Stomach (tissue), 19 donors: ENCODE measurements at places on chromosomes 16 and 17. TPM values are rescaled to one million over a fixed set of nuclear protein-coding genes. Genes with fewer than 3 reads are reported as not detected.

Gene VKORC1
- 90.8 TPM for polyA plus RNA-seq

DNA sequence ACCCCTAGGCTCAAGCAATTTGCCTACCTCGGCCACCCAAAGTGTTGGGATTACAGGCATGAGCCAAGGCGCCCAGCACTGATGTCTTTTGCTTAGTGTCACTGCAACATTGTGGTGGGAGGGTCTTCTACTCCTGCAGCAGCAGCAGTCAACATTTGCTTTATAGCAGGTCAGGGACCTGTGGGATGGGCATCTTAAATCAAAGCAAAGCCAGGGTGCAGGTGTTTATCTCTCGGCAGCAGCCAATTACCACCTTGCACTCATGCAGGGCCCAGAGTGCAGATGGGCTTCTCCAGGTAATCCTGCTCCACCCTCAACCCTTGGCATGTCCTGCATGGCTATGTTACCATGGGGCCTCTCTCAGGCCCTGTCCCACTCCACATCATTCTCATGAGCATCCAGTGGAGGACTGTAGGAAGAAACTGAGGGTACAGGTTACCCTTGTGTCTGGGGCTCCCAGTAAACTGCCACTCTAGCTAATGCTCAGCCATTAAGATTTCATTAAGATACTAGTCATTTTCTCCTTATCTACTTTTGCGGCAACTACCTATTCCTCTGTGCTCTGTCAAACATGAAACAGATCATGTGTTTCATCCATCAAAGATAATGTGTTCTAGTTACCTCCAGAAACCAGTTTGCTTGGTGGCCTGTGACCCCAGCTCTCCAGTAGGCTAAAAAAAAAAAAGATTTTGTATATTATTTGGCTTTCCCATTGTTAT lies 16.8 kb downstream of the ADGRG5 start:
- DNase-seq = no peak

Gene CCL14
- 2.9 TPM for polyA plus RNA-seq

DNA sequence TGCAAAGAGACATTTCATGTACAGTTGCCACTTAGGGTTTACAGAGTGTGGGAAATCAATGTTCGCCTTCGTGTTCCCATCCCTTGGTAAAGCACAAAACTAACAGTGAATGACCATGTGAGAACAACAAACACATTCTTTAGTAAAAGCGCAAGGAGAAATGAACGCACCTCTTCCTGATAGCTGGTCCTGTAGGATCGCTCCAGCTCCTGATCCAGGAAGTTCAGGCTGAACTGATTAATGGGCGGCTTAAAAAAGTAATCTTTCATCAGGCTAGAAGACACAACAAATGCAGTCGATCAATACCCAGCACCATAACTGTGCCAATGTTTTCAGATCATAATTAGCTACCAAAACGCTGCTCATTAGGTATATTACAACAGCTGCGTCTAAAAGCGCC lies 108.3 kb upstream of the CREBBP start:
- no peak for DNase-seq

GRCh38 chr17:45639297-45639849 lies 144.7 kb upstream of the CRHR1 start:
- no peak for DNase-seq

DNA sequence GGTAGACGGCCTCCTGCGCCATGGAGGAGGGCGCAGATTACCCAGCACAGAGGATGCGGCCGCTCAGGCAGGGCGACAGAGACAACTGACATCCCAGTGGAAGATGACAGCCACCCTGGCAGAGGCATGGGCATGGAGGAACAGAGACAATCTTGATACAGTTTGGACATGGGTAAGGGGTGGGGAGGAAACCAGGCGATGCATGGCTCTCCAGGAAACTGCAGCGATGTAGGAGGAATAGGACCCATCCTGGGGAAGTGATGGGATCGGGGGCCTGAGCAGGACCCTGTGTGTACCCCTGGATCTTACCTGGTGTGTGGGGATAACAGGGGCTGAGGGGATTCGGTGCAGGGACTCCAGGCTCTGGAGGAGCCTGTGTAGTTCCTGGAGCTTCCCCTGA lies 4.6 kb downstream of the OSBPL7 start:
- no peak for DNase-seq

Gene CD300LF
- polyA plus RNA-seq = not detected

- no peak for DNase-seq
Measured at GRCh38 chr16:49586466-49587450, 213.2 kb downstream of the C16orf78 start.

DNA sequence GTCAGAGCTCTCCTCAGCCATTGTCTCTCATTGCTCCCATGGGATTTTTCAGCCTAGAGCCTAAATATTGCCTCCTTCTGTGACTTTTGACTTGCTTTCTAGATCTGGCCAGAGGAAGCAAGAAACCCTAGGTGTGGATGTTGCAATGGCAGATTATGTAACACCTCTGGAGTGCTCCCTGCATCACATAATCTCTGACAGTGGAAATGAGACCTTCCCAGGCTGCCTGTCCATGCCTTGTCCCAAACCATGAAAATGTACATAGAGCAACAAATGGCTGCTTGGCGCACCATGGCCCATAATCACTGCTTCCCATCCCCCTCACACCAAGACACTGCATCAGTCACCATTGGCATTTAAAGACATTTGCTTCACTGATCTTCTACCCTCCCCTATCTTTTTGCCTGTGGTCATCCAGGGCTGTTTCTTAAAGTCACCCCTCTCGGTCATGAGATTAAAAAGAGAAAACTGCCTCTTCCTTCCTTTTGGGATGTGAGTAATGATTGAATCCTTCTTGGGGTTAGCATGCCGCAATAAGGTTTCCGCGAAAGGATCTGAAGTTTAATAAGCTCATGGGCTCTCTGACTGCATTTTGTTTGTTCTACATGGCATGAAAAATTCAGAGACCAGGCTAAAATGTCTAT lies 34.2 kb upstream of the CCL2 start:
- DNase-seq = no peak

DNA sequence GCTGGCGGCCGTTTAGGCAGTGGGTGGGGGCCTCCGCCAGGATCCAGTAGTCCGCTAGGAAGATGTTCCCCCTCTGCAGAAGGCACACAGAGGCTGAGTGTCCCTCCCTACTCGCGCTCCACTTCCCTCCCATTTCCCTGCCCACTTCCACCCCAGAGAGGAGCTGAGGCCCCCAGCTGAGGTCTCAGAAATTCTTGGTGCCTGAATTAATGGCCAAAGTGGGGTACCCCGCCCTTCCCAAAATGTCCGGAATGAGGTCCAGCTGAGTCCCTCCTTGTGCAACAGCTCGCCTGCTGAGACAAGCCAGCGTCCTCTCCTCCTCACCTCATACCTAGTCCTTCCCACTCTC lies 7.9 kb downstream of the ALOXE3 start:
- DNase-seq = no peak

GRCh38 chr17:81991684-81992305 lies 14.4 kb downstream of the ASPSCR1 start:
- DNase-seq = peak; percentile 92

GRCh38 chr17:37788526-37788925 lies 43.7 kb upstream of the HNF1B start:
- no peak for DNase-seq

Gene ATP2A3
- 16.1 TPM for polyA plus RNA-seq

DNA sequence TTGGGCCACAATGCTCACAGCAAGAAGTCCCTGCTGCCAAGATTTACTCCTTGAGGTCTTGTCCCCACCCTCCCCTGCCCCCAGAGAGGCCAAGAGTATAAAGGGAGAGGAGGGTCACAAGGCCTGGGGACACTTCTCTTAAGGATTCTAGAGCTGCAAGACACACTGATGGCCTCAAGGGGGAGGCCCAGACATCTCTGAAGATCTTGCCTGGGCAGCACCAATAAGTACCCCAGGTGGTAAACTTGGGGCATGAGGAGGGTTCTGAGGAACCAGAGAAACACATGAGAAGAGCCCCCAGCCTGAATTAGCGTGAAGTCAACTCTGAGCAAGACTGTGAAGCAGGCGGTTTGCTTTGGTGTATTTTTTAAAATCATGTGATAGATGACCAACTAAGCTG lies 26.8 kb upstream of the MTMR4 start:
- no peak for DNase-seq

DNA sequence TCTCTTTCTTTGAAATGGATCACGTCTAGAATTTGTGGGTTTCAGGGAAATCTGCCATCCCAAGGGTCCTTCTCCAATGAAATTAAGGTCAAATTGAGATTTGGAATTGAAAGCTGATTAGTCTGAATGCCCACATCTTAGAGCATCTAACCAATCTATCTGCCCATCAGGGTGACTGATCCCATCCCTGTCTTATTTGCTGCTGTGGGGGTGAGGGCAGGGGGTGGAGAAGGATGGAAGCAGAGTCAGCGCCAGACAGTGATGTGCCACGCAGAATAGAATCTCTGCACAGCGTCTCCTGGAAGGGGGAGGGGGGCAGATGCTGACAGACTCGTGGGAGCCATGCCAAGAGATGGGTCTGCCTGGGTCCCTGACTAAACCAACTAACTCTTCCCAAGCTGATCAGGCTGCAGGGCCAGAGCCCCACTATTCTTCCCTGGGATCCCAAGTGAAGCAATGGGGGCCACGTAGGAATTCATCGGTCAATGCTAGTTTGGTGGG lies 32.1 kb downstream of the CDK5RAP3 start:
- no peak for DNase-seq

DNA sequence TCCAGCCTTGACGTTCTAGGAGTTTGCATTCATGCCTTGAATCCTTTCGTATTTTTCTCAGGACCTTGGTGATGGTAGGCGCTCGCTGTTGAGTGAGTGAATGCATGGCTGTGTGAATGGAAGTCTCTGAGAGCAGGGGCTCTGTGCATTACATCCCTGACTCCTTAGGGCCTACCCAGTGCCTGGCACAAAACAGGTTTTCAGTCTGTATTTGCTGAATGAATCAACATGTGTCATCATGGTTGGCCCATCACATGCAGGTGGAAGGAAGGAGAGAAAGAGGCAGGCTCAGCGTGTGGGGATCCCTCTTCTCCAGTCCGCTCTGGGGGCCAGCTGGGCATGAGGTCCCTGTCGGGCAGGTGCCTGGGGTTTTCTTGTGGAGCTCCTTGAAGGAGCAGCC lies 8.7 kb downstream of the RAP1GAP2 start:
- no peak for DNase-seq

DNA sequence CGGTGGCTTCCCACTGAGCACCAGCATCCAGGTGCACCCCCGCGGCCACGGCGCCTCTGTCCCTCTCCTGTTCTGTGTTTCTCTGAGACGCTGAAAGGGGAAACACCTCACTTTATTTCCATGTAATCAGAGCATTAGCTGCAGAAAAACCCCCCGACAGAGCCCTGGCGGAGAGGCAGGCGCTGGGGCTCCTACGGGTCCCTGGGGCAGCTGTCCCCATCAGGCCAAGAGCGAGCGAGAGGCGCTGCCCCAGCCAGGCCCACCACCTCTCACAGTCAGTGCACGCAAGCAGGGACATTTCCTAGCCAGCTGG lies 27.1 kb upstream of the CHMP6 start:
- DNase-seq = no peak

DNA sequence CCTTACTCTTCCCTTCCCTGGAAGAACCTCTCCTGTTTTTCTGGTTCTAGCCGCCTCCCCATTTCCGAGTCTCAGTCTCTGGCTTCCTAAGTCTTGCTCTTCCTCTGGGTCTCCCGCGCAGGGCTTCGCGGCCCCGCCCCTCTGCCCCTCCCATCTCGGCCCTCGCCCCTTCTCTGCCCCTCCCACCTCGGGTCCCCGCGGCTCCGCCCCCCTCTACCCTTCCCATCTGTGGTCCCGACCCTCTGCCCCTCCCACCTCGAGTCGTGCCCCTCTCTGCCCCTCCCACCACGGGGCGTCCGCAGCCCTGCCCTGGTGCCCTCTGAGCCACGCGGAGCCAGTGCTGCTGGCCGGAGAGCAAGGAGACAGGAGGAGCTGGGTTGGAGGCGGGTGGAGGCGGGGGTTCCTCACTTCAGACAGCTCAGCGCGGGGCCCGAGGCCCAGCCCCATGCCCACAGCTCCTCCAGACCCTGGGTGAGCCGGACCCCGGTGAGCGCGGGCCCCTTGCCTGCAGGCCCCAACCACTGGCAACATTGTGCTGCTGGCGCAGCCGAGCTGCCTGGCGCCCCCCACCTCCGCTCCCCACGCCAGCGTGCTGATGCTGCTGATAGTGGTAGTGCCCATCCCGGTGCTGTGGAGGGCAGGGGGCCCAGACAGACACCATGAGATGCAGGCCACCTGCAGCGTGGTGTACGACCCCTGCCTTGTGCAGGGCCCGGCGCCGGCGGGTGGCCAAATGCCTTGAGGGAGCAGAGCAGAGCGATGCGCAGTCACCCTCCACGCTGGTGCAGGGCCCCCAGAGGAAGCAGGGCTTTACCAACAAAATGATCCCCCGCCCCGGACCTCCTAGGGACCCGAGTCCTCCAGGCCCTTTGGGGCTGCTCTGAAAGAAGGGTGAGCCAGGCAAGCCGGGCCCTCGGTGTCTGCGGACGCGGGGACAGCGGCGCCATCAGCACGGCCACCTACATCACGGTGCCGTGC lies 2115.3 kb downstream of the TP53TG3F start:
- no peak for DNase-seq

DNA sequence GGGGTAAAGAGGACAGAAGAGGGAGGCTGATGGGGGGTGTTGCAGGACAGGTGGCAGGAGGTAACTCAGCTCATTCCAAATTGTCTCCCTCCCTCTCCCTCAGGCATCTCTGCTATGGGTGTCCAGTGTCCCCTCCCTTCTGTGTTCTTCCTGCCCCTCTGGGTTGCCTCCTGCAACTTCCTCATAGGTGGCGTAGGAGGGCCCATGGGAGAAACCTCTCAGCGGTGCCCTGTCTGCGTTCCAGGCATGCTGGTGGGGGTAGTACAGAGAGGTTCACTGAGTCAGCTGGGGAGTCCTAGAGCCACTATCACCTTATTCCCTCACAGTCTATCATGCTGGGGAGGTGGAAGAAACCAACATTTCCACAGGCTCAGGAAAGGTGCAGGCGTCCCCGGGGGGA lies 14.7 kb upstream of the ODF4 start:
- no peak for DNase-seq

GRCh38 chr16:64481497-64481896 lies 640.4 kb downstream of the CDH11 start:
- peak; percentile 8 for DNase-seq

GRCh38 chr16:50531901-50532300 lies 16.3 kb upstream of the NKD1 start:
- no peak for DNase-seq

- no peak for DNase-seq
Measured at GRCh38 chr17:80783971-80784370, 207.7 kb upstream of the CHMP6 start.

DNA sequence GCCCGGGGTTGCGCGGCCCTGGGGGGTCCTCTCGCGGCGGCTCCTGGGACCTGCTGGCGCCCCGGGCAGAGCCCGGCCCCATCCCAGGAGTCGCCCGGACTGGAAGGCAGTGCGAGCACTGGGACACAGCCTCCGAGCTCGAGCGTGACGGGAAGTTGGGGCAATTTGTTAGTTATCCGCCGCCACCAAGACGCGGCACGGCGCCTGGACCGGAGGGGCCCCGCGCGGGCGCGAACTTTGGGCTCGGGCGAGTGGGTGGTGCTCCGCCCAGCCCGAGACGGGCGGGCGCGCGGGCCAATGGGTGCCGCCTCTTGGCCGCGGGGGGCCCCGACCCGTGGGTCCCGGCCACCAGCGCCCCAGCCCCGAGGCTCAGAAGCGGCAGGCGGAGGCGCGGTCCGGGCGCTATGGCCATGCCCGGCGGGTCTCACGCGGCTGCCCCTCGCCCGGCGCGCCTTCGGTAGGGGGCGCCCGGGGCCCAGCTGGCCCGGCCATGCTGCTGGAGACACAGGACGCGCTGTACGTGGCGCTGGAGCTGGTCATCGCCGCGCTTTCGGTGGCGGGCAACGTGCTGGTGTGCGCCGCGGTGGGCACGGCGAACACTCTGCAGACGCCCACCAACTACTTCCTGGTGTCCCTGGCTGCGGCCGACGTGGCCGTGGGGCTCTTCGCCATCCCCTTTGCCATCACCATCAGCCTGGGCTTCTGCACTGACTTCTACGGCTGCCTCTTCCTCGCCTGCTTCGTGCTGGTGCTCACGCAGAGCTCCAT lies at the start of gene ADORA2B:
ADORA2B (plus strand) TSS at position 372 of the 768 bp plus-strand sequence; CDS start at position 491, 119 bp downstream.
- DNase-seq = peak; percentile 87

Gene GP1BA
- not detected for polyA plus RNA-seq

Gene CACNA1G
- 0.10 TPM for polyA plus RNA-seq
